ENCODE measurements at places on chromosomes 2 and 18. TPM values are rescaled to one million over a fixed set of nuclear protein-coding genes. Genes with fewer than 3 reads are reported as not detected.

GRCh38 chr2:117737846-117738245 is 76.6 kb upstream of the DDX18 start:
- DNase-seq: no peak

- DNase-seq: no peak
Observed at GRCh38 chr2:204160989-204161388, 224.4 kb downstream of the ICOS start.

DNA sequence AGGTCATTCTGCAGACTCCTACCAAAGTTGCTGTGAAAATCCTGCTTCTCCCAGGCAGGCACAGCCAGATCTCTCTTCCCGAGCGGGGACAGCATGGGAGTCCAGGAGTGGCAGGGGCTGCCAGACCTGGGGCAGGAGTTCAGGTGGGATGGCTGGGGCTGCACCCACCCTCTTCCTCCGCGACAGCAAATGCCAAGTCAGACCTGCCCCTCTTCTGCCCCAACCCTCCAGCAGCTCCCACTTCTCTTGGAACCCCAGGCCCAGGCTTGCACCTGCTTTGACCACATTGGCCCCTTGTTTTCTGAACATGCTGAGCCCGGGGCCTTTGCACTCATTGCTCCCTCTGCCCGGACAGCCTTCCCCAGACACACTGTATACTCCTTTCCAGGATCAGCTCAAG is 288.2 kb upstream of the HS6ST1 start:
- DNase-seq: no peak

DNA sequence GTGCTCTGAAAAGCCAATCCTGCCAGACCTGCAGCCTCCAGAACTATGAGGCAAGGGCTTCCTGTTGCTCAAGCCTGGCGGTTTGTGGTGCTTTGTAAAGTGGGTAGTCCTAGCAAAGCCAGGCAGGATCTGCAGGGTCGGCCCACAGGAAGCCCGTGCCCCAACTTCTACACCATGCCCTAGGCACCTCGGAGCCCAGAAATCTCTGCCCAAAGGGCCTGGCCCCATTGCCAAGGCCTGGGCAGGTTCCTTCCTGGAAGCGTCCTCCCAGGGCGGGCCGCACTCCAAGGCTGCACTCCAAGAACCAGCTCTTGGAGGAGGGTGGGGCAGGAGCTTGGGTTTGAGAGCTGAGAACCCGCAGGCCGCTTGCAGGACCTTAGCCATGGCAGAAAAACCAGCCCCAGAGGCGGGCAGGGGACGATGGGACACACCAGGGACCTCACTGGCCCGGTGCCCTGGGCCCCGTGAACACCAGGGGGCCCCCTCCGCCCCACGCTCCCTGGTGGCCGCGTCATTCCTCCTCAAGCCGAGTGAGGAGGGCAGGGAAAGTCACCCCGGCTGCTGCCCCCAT is 37.2 kb upstream of the ID2 start:
- DNase-seq: no peak

Gene HOXD1
- total RNA-seq: 11.3 TPM

Gene TXNDC2
- 0.16 TPM for total RNA-seq

Gene GULP1
- total RNA-seq: 34.4 TPM
